KG1 (cell line): ENCODE measurements at places on chromosomes 1 and 21.

DNA sequence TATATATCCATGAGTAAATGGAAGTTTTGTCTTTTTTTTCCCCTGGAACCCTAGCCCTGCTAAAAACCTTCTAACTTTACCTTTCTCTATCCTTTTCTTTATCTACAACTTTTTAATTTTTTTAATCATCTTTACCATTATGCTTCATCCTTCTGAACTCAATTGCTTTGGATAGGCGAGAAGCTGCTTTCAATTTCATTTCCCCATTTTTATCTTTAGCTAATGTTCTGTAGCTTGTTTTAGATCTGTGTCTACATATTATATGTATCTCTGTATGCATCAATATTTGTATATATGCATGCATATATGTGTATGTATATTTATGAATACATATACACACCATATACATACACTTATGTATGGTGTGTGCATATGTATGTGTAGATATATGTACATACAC is 57.4 kb downstream of the PTPRC start:
- DNase-seq, result no peak

DNA sequence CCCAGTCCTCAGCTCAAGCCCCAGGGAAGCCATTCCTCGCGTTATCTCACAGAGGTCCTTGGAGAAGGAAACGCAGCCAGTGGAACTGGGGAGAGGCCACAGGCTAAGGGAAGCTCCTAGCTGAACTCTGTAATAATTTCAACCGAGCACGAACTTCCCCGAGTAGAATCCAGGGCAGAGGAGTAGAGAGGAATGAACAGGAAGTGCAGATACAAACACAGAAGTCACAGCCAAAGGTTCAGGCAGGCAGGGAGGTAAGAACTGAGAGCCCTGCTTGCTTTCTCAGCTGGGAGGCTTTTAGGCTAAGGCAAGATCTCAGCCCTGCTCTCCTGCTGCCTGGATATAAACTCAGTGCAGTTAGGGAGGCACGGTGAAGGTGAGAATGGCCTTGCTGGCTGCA is 23.7 kb downstream of the WARS2 start:
- no peak for DNase-seq

DNA sequence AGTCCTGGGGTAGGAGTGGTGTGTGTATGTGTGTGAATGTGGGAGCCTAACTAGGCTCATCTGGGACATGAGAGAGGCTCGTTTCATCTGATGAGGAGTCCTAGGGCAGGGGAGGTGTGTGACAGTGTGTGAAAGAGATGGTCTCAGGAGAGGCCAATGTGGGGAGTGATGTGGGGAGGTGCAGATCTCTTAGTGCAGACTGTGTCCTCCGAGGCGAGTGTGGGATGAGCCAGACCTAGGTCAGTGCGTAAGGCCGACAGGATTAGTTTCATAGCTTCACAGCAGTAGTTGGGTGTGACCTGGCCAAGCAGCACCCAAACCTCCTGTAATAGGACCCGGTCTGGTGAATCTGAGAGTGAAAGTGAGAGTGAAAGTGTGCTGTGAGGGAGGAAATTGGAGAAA is 94.7 kb downstream of the LIPI start:
- no peak for DNase-seq

DNA sequence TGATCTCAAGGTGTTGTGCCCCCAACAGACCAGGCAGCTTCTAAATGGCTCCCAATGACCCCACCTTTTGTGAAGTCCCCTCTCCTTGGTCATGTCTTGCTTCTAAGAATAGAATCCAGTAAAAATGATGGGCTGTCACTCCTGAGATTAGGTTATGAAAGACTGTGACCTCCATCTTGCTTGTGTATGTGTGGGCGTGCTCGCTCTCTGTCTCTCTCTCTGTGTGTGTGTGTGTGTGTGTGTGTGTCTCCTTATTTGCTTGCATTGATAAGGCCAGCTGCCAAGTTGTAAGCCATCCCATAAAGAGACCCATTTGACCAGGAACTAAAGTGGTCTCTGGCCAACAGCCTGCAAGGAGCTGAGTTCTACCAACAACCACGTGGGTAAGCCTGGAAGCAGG is 22.9 kb upstream of the TMEM51 start:
- DNase-seq, result no peak

DNA sequence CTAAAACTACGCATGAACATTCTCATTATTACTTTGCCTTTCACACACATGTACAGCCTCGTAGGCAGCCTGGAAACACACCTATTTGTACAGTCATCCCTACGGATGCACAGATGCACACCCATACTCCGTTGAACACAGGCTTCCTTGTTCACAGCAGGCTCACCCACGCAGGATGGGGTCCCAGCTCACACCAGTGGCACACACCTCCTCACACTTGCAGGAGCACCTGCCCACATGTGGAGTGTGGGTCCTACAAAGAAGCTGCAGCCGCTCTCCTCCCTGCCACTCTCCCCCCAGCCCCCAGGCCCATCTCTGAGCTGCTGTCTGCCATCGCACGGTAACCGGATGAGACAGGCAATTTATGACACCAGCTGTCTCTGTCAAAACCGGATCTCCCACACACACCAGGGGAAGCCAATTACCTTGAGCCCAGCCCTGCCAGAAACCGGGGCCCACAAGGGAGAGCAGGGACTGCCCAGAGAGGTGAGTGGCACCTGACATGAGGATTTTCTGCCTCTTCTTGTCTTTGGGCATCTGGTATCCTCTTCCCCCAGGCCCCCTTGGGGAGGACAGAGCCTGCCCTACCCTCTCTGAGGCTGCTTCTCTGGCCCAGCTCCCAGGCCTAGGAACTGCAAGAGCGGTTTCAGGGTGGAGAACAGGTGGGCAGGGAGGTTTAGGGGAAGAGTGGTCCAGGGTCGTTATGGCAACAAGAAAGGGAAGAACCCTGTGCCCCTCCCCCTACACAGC is 175.4 kb downstream of the IGSF21 start:
- DNase-seq, result no peak

GRCh38 chr1:39105061-39105840 is 79.1 kb downstream of the NDUFS5 start:
- DNase-seq, result no peak

DNA sequence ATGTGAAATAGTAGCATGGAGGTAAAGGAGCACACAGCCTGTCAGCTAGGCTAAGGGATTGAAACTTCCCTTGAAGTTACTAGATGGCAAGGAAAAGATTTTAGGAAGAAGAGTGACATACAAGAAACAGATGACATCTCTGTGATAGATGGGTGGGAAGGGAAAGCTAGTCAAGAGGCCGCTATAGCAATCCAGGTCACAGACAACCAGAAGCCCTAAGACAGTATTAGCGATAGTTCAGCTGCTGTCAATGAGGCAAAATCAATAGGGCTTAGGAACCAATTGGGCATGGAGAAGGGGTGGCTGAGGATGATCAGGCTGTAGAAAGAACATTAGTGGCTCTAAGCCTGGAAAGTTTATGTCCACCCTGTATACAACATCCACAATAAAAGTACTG is 111.1 kb downstream of the GLUL start:
- DNase-seq, result no peak

- DNase-seq, result no peak
Observed at GRCh38 chr1:205071028-205071409, 13.2 kb downstream of the TMEM81 start.

GRCh38 chr21:31730712-31731055 is 1.2 kb downstream of the SCAF4 start:
- no peak for DNase-seq

GRCh38 chr1:91129017-91129416 is 107.2 kb upstream of the ZNF644 start:
- DNase-seq, result no peak

- no peak for DNase-seq
Observed at GRCh38 chr1:198657550-198658064, 18.8 kb downstream of the PTPRC start.

- DNase-seq, result peak; percentile 61
Observed at GRCh38 chr1:33381977-33382376, 48.9 kb downstream of the PHC2 start.

DNA sequence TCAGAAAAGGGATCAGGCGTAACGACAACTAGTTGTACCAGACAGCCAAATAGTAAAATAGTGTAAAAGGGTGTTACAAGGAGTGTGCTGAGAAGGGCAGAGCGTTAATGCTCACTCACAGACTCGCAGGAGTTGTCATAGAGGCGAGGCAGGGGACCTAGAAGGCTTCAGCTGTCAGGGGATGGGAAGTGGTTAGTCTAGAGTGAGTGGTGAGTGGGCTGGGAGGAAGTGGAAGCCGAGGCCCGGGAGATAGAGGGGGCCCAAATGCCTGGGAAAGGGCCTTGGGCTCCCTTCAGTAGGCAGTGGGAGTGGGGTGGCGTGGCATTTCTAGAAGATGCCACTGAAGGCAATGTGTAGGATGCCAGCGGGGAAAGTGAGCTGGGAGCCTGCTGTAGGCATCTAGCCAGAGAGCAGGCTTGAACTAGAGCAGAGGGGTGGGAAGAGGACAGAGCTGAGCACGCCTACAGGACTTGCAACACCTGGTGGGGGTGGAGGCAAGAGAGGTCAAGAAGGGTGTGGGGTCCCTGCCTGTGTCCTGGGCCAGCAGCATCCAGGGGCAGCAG is 10.3 kb downstream of the SLC6A17 start:
- no peak for DNase-seq

GRCh38 chr1:151311589-151312331 is 15.5 kb downstream of the PI4KB start:
- no peak for DNase-seq

GRCh38 chr1:46128344-46128743 is 4.1 kb downstream of the PIK3R3 start:
- no peak for DNase-seq

DNA sequence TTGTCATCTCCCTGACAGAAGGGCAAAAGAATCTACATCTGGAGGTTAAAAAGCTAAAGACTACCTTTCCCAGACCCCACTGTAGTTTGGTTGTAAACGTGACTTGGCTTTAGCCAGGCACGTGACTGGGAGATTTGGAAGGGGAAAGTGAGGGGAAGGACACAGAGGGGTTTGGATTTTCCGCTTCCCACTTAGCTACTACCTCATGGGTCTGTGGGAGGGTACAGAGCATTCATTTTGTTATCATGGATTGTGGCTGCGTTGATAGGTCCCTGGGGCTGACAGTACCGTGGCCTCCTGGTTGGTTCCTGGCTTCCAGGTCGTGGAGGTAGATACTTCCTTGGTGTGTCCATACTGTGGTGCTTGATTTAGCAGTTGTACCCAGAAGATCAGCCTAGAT is 2.6 kb downstream of the CHD1L start:
- DNase-seq, result no peak

DNA sequence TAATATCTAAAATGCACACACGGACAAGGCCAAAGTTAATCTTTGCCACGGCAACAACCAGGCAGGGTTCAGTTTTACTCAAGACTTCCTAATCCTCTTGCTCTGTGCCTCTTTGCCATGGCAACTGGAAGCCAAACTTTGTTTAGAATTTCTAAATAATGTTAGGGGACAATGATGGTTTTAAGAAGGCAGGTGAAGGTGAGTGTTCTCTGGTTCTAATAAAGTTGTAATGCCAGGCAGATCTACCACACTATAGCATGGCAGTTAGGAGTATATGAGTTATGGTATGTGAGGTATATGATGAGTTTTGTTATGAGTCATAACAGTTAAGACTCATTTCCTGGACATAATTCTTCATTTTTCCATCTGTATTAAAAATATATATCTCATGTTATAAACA is 2.7 kb downstream of the PTPRC start:
- DNase-seq, result no peak

DNA sequence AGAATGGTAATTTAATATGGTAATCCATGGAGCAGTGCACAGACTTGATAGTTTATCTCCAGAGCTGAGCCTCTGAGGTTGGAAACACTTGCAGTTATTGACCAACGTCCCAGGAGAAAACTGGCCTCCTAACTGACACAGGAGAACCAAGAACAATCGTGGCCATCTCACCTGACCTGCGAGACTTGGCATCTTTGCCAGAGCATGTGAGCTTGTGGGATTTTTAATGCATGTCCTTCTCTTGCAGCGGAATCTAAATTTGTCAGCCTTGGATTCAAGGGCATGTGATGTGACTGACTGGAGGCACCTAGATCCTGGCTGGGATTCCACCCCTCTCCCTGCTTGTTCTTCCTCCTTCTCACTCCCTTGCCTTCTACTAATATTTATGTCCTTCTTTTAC is 27.8 kb upstream of the SLC26A9 start:
- DNase-seq, result no peak

DNA sequence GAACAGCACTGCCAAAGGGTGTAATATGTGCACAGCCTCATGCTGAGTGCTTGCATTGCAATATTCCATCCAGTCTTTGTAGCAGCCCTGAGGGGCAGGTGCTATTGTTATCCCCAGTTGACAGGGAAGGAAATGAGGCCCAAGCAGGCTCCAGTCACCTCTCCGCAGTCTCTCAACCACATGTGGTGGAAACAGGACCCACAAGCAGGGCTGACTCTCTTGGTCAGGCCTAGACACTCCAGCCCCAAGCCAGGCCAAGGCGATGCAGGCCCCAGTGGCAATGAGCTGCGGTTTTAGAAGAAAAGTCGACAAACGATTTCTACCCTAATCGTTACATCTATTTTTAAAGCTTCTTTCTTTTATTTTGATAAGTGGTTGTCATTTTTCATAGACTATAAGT is 52.6 kb upstream of the GADD45A start:
- DNase-seq, result no peak

- no peak for DNase-seq
Observed at GRCh38 chr1:82979593-82980236, 1019.2 kb downstream of the TTLL7 start.

- DNase-seq, result no peak
Observed at GRCh38 chr1:185328255-185328654, 11.2 kb upstream of the IVNS1ABP start.

DNA sequence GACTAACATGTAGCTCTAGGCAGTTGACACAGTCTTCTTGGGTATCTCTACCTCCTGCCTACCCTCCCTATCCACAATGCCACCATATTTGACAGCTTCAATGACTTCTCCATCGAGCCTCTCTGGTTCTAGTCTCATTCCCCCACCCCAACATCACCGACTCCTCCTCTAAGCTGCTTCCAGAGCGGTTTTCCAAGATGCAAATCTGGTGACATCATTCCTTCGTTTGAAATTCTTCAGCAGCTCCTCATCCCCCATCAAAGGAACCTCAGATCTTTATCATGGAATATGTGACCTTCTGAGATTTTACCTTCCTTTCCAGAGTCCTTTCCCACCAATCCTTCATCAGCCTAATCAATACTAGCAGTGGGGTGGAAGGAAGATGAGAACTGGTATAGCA is 352.4 kb upstream of the RUNX1 start:
- DNase-seq, result no peak

DNA sequence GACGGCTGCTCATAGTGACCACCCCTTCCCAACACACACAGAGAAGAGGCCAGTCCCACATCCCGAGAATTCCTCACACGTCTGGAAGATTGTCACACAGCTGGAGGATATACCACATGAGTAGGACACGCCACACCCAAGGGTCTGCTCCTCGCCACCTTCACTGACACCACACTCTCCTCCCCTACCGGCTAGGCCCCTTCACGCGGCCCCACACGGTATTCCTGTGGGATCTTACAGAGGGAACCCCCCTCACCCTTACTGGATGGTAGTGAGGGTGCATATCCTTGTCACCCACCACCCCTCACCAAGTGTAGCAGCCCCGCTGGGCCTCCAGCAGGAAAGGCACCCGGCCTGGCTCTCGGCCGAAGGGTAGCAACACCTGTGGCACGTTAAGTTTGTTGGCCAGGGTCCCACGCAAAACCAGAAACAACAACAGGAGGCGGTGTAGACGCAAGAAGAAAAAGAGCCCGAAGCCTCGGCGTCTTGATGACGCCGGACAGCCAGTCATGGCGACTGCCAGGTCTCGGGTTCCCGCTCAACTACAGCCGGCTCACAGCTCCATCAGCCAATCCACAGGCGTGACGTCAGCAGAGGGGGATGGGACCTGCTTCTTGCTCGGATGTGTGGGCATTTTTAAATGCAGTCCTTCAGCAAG is at the start of gene NUP210L:
Gene NUP210L (minus strand): TSS at position 540 of the 658 bp plus-strand sequence.
- no peak for DNase-seq
